ENCODE measurements at places on chromosomes 2 and 18.

GRCh38 chr2:226184540-226184939 is 615.1 kb downstream of the IRS1 start:
- no peak for DNase-seq

DNA sequence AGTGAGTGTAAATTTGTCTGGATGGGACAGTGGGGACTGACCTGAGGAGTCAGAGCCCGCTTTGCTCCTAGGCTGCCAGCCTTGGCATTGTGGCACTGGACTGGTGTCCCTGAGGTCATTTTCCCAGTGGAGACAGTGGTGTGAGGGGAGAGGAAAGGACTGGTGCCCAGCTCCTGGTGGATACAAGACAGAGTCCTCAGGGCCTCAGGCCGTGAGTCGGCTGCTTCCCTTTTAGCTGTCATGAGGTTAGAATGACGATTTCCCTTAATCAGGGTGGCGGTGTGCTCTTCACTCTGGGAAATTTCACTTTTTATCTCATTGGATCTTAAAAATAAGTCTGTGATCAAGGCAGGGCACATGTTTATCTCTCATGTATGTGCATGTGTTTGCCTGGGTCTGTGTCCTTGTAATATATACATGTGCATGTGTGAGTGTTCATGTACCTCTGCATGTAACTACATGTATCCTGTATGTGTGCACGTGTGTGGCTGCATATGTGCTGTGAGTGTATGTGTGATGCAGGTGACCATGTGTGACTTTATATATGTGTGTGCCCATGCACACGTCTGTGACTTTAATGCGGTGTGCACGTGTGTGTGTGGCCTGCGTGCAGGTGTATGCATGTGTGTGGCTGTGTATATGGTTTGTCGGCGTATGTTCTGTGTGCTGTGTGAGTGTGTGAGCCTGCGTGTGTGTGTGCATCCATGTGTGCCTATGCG is 55.7 kb downstream of the GLI2 start:
- DNase-seq = no peak

GRCh38 chr18:44195394-44196140 is 485.1 kb upstream of the SETBP1 start:
- DNase-seq = no peak

GRCh38 chr2:134395779-134396178 is 141.9 kb downstream of the MGAT5 start:
- no peak for DNase-seq

GRCh38 chr2:121367246-121367900 is 82.4 kb upstream of the TFCP2L1 start:
- no peak for DNase-seq

- no peak for DNase-seq
Observed at GRCh38 chr18:65751155-65752085, 608 bp downstream of the CDH7 start.

GRCh38 chr2:17521621-17522020 is 3.4 kb upstream of the RAD51AP2 start:
- no peak for DNase-seq

DNA sequence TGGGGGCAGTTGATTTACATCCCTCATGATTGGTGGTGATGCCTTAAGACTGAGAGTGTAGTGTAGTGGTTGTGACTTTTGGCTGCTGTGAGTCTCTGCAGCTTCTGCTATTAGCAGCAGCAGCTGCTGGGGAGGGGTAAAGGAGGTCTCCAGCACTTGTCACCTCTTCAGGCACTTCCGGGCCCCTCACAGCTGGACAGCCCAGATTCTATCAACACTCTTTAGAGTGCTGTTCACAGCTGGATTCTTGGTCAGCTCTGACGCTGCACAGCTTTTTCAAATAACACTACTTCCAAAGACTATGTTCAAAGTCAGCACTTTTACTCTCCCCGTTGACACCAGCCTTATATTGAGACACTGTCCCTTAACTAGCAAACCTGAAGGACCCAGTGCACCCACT is 396.0 kb downstream of the MEIS1 start:
- no peak for DNase-seq

GRCh38 chr2:235827585-235827992 is 333.7 kb downstream of the AGAP1 start:
- DNase-seq = no peak

- DNase-seq = no peak
Observed at GRCh38 chr2:191676790-191677645, 918 bp upstream of the NABP1 start.

GRCh38 chr18:75754433-75754832 is 326.9 kb upstream of the SMIM21 start:
- no peak for DNase-seq

DNA sequence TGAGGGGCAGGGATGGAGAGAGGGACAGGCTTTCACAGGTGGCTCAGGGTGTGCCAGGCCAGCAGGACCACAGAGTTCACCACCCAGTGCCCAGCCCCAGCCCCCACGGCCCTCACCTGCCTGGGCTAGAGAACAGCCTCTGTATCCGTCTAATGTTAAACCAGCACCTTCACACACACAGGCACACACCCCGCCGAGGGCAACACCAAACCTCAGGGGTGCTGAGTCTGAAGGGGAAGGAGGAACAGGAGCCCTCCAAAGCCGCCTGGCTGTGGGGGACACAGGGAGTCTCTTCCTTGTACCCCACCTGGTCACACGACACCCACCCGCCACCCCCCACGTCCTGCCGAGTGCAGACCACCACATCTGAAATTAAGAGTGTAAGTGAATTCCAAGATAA is 205.8 kb upstream of the SALL3 start:
- peak; percentile 64 for DNase-seq

- no peak for DNase-seq
Observed at GRCh38 chr18:79013869-79014268, 34.3 kb downstream of the SALL3 start.
